ENCODE measurements at places on chromosomes 12 and 14. TPM values are rescaled to one million over a fixed set of nuclear protein-coding genes. Genes with fewer than 3 reads are reported as not detected.

CCDC197 gene
- polyA plus RNA-seq = not detected

ZCRB1 gene
- polyA plus RNA-seq = 19.7 TPM

GLIPR1L1 gene
- polyA plus RNA-seq = not detected

PFKM gene
- 56.7 TPM for polyA plus RNA-seq

KRT74 gene
- not detected for polyA plus RNA-seq

SCN8A gene
- 6.9 TPM for polyA plus RNA-seq

PIWIL1 gene
- polyA plus RNA-seq = not detected

PLEKHD1 gene
- not detected for polyA plus RNA-seq

P2RX2 gene
- not detected for polyA plus RNA-seq

SIRT4 gene
- polyA plus RNA-seq = 0.56 TPM

RDH16 gene
- polyA plus RNA-seq = not detected

RIN3 gene
- polyA plus RNA-seq = 11.1 TPM

KRT78 gene
- polyA plus RNA-seq = not detected

SMOC1 gene
- polyA plus RNA-seq = 3.2 TPM

SYT10 gene
- not detected for polyA plus RNA-seq

NTS gene
- polyA plus RNA-seq = not detected
